ENCODE measurements at places on chromosomes 16 and 17.

DNA sequence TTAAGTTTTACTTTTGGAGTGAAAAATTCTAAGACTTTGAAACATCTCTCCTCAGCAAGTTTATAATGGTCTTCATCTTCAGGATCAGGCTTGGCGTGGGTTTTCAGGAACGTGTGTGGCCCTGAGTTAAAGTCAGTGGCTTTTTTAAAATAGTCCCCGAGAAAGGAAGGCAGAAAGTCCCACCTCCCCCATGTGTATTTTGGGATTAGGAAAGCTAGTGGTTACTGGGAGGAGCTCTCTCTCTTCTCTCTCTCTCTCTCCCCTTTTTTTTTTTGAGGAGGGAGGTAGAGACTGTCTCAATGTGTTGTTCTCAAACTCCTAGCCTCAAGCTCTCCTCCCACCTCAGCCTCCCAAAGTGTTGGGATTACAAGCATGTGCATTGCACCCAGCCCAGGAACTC is 213.2 kb downstream of the IRX3 start:
- no peak for DNase-seq

GRCh38 chr16:87044829-87045228 is 272.4 kb downstream of the C16orf95 start:
- DNase-seq: no peak

DNA sequence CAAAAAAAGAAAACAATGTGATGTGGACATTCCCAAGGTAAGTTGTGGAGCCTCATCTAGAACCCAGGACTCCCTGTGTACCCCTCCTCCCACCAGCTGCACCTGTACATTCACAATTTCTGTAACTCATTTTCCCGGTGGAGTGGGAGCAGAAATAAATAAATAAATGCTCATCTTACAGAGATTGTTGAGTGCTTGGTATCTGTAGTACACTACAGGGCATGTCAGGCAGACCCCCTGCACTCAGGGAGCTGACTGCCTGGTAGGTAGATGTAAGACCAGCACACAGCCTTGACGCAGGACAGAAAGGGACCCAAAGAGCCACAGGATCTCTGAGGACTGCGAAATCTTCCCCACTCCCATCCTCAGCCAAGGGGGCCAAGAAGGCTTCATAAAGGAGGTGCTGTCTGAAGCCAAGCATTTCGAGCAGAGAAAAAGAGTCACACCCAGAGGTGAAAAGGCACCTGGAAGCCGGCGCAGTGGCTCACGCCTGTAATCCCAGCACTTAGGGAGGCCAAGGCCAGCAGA is 6.5 kb downstream of the EIF1 start:
- no peak for DNase-seq

- no peak for DNase-seq
These were observed 69.2 kb downstream of the SOX9 start for GRCh38 chr17:72189768-72190593.

DNA sequence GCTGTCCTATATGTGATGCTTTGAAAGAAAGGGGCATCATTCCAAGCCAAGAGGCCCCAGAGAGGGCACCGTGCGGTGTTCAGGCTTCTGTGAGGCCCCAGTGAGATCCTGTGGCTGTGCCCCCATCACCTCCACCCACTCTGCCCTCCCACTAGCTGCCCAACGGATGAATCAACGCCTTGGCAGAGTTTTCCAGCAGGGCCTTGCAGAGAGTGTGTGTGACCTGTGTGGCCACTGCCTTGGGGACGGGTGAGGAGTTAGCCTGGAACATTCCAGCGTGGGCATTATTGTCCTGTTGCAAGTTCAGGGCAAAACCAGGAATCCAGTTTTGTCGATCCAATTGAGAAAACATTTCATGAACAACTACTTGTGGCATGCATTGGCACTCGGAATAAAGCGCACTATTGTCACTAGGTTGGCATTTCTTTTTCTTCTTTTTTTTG is 53.7 kb downstream of the SF3B3 start:
- no peak for DNase-seq

- no peak for DNase-seq
These were observed 302 bp downstream of the LITAF start for GRCh38 chr16:11586378-11586855.

GRCh38 chr16:24758373-24758772 is 28.9 kb downstream of the TNRC6A start:
- DNase-seq: no peak

All from HepG2 (cell line).